Activated T-cell treated with anti-CD3 and anti-CD28 coated beads, Interleukin-2, amount 50 U/mL, for 4 hours (primary cell): ENCODE measurements at places on chromosomes 2 and 18. TPM values are rescaled to one million over a fixed set of nuclear protein-coding genes. Genes with fewer than 3 reads are reported as not detected.

Gene MROH2A
- total RNA-seq: not detected

Gene ABCG8
- total RNA-seq: not detected

DNA sequence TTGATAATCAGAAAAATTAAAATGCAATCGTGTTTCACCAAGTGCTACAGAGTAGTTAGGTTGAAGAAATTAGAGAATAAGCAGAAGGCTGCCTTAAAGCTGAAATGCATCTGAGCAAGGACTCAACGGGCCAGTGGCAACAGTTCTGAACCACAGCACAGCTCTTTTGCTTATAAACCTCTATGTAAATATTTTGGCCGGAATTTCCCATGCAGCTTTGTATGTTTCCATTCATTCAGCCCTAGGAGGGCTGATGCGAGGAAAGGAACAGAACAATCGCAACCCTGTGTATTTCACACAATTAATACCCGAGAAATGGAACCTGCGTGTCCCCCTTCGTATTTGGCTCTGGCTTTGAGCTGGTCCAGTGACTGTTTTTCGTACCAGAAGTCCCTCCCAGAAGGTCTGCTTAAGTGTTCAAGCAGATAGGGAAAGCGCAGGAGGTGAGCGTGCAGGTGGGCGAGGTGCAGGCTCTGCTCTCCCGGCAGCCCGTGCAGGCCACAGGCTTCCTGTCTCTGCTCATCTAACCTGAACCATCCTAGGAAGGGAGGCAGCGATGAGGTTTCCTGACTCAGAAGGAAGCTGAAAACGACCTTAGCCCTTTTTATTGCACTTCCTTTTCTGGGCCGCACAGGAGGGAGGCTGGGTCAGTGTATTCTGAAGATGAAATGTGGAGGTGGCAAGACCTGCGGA lies 67.3 kb downstream of the ASB1 start:
- DNase-seq: peak; percentile 16

DNA sequence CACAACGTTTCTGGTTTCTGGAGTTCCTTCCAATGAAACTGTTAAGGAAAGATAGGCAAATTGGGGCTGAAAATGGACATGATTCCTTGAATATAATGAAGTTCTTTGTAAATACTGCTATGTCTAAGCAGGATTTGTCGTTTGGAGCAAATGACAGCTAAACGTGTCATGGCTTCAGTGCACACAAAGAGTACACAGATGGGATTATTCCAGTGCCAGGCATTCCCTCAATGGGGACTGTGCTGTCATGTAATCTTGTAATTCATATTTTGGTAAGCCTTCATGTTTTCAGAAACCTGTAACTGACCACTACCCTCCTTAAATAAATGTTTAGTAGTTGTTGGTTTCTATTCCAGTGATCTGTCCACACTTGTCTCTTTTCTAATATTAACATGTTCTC lies 404.7 kb upstream of the CDH7 start:
- no peak for DNase-seq

DNA sequence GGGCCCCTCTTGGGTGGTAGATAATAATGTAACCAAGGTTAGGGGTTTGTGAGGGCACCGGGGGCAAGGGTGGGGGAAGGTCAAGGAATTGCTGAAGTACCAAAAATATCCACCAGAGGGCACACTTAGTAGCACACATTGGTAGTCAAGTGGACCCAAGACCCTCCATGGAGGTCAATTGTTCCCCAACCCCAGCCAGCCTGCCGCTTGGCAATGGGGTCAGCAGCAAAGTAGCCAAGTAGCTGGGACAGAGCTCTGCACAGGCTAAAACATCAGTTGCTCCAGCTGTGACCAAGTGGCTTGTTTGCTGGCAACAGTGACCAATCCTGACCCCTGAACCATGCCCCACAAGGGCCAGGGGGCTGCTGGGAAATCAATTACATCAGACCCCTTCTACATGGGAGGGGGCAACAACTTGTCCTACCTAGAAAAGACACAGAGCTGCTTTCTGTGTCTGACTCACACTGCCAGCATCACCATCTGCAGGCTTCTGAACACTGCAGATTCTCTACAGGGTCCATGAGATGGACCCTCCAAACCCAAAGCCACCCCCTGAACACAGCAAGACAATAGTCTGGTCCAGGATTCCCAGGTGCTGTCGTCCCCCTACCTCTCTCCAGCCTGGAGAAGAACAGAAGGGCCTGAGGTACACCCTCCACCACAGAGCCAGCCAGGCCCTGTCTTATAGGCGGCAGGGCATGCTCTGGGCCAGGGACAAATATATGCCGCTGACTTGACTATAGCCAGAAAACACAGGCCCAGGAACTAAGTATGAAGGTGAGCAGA lies 76.0 kb downstream of the EMX1 start:
- peak; percentile 27 for DNase-seq

DNA sequence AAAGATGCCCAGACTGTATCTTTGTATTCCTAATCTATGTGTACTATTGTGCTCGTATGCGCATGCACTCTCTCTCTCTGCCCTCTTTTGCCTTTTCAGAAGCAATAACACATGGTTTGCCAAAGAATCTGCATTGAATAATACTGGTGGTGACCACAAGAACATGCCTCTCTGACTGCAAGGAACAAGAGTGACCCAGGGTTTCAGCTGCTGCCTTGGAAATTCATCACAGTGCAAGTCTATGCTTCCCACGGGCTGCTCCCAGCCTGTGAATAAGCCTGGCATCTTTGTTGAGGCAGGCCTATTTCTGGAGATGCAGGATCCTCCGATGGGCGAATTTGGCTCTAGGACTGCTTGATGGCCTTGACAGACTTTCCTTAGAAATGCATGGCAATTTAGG lies 689.4 kb upstream of the FANCL start:
- DNase-seq: no peak

GRCh38 chr18:10215446-10215845 lies 239.0 kb upstream of the APCDD1 start:
- DNase-seq: no peak
